ENCODE measurements at places on chromosomes 7 and 10.

DNA sequence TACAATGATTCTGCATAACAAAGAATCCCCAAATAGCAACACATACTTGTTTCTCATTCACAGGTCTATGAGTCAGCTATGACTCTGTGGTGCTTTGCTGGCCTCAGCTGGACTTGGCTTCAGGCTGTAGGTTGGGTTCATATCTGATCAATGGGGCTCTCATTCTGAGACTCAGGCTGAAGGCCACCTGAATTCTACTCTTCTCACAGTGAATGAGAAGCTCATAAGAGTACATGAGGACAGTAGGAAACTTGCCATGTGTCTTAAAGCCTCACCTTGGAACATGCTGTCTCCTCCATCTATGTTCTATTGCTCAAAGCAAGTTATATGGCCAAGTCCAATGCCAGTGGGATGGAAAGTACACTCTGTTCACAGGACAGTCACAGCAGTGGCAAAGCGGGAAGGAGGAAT lies 292.9 kb downstream of the BMPER start:
- no peak for DNase-seq

DNA sequence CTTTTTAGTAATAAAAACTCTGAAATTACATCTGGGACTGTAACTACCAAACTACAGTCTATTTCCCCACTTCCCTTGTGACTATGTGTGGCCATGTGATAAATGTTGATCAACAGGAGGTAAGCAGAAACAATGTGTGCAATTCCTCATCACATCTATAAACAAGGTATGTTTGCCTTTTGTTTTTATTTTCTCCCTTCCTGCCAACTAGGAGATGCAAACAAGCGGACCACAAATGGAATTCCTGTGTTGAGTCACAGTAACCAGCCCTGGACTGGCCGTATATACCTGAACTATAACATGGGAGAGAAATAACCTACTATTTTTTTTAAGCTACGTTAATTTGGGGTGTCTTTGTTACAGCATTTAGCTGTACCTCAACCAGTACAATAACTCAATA lies 52.5 kb downstream of the SCRN1 start:
- no peak for DNase-seq

DNA sequence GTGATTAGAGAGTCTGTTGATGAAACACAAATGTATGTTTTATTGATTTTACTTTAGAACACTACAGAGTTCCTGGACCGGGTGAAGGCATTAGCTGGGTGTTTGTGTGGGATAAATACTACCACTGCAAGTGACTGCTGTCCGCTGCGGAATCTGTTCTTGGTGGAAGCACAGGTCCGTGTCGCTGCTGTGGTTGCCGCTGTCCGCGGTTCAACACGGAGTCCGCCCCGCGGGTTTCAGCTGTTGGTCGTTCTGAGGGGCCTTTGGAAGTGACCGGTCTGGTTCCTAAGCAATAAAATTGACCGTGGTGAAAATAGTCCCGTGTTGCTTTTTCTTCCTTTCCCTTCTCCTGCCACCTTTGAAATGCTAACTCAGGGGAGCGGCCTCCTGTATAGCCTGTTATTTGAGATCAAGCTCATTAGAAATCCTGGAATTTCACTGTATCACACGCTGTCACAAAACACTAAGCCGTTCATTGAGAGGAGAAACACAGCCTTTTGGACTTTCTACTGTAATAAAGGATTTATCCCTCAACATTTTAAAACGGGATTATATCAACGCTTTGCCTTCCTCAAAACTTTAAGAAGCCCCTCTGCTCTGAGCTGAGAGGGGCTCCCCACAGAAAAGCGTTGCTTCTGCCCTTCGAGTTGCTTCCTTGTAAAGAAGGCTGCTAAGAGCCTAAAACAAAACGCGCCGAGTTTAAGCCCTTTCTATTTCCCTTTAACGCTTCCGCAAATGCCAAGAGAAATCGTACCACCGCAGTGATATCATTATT lies 2.6 kb downstream of the NKX6-2 start:
- no peak for DNase-seq

DNA sequence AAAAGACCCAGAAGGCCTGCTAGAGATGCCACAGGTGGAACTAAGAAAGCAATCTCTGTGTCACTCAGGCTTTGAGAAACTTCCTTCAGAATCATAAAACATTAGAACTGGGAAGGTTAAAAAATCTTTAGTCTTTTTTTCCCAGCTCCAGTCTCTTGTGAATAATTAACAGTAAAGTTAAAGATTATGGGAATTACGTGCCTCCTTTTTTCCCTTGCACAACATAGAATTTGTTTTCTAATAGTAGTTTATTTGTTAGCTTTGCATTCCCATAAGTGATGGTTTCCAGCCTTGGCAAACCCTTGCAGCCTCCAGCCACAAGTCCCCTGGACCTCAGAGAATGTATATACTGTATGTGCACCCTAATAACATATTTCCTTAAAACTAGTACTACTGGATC lies 128.3 kb downstream of the TPST1 start:
- DNase-seq = no peak
